ENCODE measurements at places on chromosomes 1 and 21.

- no peak for DNase-seq
Observed at GRCh38 chr1:20078711-20079110, 8.7 kb downstream of the PLA2G5 start.

DNA sequence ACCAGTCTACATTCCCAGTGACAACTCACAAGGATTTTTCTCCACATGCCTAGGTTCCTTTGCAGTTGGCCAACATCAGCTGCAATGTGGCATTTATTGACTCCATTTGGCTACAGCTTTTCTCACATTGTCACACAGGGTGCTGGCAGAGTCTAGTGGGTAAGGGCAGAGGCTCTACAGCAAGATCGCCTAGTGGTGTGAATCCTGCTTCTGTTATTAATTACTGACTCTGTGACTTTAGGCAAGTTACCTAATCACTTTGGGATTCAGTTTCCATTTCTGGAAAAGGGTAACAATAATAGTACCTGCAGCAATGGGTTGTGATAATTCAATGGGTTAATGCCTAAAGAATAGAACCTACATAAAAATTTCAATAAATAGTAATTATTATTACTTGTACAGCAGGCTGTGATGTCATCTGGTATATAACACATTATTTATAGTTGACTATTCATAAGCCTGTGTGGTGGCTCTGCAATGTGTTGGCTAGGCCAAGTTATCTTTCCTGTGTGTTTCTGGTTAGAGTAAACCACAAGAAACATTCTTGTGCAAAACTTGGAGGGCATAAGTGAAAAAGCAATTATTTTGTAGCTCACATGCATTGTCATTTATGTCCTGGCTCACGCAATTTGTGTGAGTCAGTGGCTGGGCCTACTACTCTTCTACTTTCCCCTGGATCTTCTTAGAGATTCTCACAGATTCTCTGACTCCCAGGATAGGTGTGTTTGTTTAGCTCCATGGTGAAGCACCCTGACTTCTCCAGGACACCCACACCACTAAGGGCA lies 59.5 kb downstream of the PTGS2 start:
- DNase-seq, result no peak

DNA sequence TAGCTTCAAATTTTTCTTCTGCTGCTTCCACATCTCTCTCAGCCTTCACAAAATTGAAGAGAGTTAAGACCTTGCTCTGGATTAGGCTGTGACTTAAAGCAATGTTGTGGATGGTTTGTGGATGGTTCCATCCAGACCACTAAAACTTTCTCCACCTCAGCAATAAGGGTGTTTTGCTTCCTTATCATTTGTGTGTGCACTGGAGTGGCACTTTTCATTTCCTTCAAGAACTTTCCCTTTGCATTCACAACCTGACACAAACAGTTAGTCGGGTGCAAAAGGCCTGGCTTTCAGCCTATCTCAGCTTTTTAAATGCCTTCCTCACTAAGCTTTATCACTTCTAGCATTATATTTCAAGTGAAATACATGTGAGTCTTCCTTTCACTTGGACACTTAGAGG lies 30.3 kb downstream of the DENND1B start:
- no peak for DNase-seq

DNA sequence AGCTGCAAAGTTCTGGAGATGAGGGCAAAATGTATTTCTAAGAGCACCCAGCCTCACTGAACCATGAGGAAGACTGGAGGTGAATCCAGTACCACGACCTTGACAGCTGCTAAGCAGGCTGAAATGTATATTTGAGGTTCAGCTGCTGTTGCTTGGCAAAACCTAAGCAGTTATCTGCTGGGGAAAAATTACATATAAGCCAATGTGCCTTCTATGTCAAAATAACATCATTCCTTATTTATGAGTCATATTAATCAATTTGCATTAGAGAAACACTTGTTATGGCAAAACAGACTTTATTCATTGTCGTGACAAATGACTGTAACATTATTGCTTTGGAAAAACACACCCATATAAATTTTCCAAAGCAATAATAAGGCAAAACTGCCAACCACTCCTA lies 560.5 kb upstream of the NR5A2 start:
- no peak for DNase-seq

GRCh38 chr1:222995236-222995580 lies 147.8 kb downstream of the TLR5 start:
- DNase-seq, result no peak

GRCh38 chr1:162193815-162194214 lies 124.3 kb downstream of the NOS1AP start:
- DNase-seq, result no peak

DNA sequence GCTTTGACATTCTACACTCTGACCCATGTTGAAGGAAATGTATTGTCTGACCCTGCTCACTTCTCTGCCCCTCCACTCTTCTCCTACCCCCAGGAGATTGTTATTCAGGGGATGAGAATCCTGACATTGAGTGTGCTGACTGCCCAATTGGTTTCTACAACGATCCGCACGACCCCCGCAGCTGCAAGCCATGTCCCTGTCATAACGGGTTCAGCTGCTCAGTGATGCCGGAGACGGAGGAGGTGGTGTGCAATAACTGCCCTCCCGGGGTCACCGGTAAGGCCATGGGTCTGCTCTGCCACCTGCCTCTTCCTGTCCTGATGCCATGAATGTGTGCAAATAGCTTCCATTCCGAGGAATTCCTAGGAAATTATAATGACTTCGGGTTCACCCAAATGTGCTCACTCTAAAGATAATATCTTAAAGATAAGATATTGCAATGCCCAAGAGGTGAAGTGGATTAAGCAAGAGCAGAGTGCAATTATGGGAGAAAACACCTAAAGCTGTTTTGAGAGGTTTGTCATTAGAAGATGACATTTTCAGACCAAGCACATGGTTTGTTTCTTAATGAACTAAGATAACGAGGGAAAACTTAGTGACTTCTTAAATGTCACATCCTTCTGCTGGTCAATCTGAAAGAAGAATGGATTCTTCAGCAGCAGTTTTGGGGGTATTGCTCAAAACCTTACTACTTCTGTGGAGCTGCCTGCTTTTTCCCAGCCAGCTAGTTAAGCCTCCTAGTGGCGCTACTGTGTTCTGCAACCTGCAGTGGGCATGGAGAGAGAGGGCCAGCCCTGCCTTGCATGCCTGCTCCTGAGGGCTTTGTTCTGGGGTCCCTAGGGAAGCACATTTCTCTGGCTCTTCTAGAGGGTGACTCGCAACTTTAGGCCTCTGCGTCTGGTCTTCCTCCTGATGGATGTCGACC lies 41.6 kb downstream of the LAMC2 start:
- DNase-seq, result no peak

DNA sequence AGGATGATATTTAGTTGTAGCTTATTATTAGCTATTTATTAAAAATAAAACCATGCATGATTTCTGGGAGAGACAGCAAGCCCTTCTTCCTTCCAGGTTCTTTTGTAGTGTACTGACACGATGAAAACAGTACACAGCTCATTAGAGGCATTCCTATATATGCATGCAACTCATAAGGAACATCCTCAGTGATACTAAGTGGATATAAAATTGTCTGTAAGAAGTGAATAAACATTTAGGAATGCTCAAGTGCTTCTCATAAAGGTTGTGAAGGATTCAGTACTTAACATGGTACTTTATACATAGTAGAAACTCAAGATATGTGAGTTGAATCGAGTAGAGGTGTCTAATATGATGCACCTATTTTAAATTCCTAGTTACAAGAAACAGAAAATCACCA lies 287.7 kb downstream of the SDCCAG8 start:
- DNase-seq, result no peak
